Central memory CD4-positive, alpha-beta T cell (primary cell): ENCODE measurements at places on chromosomes 7 and 10.

DNA sequence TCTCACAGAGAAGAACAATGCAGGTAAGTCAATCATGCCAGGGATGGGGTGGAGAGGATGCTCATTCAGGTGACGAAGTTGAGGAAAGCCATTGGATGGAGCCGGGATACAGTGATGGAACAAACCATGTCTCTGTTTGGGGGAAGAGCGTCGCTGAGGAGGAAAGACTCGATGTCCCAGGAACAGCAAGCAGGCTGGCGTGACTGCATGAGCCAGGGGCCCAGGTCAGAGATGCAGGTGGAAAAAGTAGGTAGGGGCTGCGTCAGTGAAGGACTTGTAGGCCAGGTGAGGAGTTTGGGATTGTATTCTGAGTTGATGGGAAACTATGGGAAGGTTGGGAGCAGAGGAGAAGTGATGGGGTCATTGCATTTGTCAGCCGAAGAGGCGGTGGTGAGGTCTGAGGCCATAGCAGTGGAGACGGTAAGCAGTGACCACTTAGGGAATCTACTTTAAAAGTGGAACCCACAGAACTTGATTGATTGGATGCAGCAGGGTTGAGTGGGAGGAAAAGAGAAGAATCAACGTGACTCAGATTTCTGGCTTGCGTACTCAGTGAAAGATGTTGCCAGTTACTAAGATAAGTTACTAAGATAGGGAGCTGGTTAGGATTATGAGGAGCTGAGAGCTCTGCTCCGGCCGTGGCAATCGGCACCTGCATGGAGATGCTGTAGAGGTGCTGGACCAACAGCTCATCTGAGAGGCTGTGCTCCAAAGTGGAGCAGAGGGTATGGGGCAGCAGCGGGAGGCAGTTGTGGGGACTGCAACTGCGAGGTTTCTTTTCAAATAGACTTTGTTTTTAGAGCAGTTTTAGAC lies 12.5 kb upstream of the IL2RA start:
- no peak for DNase-seq

DNA sequence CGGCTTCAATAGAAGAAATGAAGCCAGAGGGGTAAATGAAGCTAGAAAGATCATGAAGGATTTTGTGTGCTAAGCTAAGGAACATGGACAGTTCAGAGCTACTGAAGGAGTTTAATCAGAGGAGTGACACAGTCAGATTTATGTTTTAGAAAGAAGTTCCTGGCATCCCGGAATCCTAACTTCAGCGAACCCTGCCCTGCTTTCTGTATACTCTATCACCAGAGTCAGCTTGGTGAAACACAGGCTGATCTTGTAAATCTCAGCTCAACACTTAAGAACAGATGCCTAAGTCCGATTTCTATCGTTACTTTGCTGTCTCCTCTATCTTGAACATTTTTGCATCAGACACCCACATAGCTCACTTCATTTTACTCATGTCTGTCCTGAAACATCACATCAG lies 9.1 kb downstream of the AHR start:
- no peak for DNase-seq

GRCh38 chr10:12588091-12588860 lies 238.9 kb downstream of the CAMK1D start:
- DNase-seq, result peak; percentile 60

- DNase-seq, result peak; percentile 41
Measured at GRCh38 chr10:59907918-59908807, 1.8 kb upstream of the CCDC6 start.

DNA sequence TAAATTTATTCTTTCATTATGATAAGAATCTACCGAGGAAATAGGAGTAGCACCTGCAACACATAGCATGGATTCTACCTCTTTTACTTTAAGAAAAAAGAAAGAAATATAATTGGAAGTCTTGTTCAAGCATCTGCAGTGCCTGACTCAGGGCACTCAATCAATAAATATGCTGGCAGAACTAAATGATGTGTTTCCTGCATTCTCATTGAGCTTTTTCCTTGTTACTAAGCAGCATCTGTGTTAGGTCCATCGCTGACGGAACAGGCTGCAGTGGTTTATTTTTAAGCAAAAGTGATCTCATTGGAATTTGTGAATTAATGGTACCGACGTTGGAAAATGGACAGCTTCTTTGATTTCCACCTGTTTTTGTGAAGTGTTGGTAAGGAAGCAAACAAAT lies 417.5 kb downstream of the DPP6 start:
- no peak for DNase-seq

GRCh38 chr10:77636282-77636966 lies 1.2 kb downstream of the KCNMA1 start:
- DNase-seq, result no peak

- DNase-seq, result no peak
Measured at GRCh38 chr10:21681156-21681555, 147.1 kb downstream of the MLLT10 start.

GRCh38 chr7:36526863-36527548 lies 137.3 kb downstream of the ANLN start:
- no peak for DNase-seq

GRCh38 chr7:149625340-149625946 lies 127.8 kb upstream of the ZNF746 start:
- peak; percentile 25 for DNase-seq

DNA sequence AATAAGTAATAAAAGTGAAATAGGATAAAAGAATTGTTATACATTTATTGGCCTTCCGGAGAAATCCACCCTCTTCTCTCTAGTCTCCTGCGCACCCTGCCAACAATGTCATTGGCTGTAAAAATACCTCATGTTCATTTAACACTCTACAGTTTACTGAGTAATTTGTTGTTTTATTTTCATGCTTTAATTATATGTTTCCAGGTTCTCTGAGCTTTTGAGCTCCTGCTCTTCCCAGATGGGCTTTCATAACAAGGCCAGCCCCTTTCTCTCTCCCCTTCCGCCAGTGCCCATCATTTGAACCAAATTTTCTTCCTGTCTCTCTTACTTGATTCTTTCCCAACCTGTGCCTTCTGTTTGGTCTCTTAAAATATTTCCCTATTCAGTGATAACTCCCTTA lies 144.6 kb upstream of the PRSS1 start:
- no peak for DNase-seq

GRCh38 chr7:105006367-105007136 lies 7.5 kb upstream of the KMT2E start:
- DNase-seq, result no peak

GRCh38 chr7:51288896-51289622 lies 27.6 kb downstream of the COBL start:
- DNase-seq, result no peak

GRCh38 chr10:47262606-47263533 lies 37.1 kb upstream of the GDF10 start:
- no peak for DNase-seq

DNA sequence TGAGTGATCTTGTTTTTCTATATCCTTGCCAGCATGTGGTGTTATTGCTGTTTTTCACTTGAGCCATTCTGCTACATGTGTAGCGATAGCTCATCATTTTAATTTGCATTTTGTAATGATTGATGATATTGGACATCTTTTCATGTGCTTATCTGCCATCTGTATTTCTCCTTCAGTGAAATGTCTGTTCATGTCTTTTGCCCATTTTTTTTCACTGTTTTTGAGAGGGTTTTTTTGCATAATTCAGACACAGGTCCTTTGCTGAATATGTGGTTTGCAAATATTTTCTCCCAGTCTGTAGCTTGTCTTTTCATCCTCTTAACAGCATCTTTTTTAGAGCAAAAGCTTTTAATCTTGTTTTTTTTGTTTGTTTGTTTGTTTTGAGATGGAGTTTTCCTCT lies 3.7 kb upstream of the PMPCB start:
- no peak for DNase-seq

DNA sequence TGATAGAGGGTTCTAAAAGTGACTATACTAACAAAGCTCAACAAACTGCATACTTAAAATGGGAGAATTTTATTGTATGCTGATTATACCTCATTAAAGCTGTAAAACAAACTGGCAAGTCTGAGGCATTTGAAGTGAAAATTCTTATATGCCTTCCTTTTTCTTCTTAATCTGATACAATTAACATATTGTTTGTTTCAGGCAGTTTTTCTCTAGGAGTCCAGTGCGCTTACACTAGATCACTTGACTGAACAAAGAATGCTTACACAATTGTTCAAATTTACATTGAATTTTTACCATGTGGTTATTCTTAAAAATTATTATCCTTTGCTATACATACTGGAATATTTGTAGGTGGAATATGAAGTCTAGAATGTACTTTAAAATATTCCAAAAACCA lies 89.0 kb downstream of the GLCCI1 start:
- no peak for DNase-seq

DNA sequence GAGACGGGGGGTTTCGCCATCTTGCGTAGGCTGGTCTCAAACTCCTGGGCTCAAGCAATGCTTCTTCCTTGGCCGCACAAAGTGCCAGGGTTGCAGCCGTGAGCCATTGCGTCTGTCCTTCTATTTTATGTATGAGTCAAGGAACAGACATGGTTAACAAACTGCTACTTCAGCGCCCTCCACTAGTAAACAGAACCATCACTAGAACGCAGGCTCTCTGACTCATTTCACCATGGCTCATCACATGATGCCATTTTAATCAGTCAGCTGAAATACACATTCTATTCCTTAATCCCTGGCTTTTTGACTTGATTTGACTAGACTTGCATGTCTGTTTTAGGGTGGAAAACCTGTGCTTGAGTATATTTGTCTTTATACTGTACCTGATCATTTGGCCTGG lies 41.3 kb downstream of the CELF2 start:
- DNase-seq, result no peak

- no peak for DNase-seq
Measured at GRCh38 chr10:52616395-52616764, 156.2 kb downstream of the MBL2 start.

GRCh38 chr7:12296051-12296570 lies 85.0 kb downstream of the TMEM106B start:
- DNase-seq, result no peak

DNA sequence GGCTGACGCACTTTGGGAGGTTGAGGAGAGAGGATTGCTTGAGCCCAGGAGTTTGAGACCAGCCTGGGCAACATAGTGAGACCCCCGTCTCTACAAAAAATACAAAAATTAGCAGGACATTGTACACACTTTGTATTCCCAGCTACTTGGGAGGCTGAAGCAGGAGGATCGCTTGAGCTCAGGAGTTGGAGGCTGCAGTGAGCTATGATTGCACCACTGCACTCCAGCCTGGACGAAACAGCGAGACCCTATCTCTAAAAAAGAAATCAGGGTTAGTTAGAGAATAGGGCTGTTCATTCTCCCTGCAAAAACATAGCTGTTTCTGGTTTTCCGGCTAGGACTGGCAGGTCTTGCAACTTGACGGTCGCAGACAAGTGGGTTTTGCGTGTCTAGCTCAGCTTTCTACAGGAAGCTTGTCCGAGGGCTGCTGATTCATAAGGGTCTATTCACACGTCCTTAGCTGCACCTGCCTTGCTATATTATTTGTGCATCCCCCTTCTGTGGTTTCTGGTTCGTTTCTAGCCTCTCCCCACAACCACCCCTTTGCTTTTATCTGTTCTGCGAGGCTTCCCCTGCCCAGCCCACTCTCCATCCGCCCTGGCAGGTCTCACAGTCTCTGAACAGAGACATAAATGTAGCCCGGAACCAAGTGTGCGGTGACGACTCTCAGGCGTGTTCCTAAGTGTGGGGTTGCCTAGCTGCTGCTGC lies 10.7 kb downstream of the AMZ1 start:
- peak; percentile 66 for DNase-seq

DNA sequence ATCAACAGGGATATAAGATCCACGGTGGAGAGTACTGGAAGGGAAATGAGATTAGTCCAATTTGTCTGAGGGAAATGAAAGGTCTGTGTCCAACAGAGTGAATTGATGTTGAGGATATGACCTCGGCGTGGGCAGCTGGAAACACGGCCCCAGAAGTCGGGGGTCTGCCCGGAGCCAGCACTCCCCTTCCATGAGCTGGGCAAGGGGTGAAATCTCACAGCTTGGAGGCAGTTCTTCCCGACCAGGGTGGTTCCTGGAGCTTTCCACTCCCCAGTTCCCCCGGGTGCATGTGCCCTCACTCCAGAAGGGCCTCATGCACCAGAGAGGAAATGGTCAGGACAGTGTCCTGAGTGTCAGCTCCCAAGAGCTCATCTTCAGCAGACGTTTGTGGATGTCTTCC lies 264.7 kb upstream of the PPP2R2D start:
- no peak for DNase-seq

DNA sequence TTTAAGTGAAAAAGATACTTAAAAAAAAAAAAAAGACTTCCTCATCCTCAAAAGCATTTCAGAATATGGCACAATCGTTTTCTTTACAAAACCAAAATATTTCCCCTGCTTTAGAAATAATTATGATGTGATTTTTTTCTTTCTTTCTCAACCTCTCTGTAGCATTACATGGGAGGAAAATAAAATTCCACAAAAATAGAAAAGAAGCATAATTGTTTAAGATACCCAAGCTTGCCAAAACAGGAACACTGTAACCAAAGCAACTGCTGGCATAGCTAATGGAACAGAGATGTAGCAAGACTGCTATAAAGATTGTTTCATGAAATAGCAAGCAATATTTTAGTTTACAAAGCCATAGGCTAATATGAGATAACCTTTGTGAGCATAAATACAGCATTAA lies 75.6 kb upstream of the GPR22 start:
- no peak for DNase-seq

DNA sequence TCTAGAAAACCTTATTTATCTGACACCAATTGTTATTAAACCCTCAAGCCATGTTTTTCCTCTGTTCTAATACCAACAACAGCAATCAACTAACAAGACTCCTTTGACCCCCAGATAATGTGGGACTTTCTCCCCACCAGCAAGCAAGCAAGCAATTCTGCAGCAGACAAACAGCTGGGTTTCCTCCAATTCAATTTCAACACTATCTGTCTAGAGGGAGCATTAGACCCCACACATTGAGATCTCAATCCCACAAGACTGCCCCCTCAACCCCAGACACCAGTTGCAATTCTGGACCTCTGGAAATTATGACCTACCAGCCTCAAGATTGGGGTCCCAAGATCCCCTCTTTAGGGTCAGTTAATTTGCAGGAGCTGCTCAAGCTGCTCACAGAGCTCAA lies 89.4 kb upstream of the TMEM26 start:
- no peak for DNase-seq
